Stomach (tissue), 19 donors: ENCODE measurements at places on chromosomes 3 and 15. TPM values are rescaled to one million over a fixed set of nuclear protein-coding genes. Genes with fewer than 3 reads are reported as not detected.

- no peaks in the 10 kb centered on the region for H3K36me3 ChIP-seq
- H3K27me3 ChIP-seq, result no peaks in the 10 kb centered on the region
- no peak overlapping the region for H3K4me3 ChIP-seq
These were observed 9.9 kb downstream of the FILIP1L start for GRCh38 chr3:100104442-100104798.

DNA sequence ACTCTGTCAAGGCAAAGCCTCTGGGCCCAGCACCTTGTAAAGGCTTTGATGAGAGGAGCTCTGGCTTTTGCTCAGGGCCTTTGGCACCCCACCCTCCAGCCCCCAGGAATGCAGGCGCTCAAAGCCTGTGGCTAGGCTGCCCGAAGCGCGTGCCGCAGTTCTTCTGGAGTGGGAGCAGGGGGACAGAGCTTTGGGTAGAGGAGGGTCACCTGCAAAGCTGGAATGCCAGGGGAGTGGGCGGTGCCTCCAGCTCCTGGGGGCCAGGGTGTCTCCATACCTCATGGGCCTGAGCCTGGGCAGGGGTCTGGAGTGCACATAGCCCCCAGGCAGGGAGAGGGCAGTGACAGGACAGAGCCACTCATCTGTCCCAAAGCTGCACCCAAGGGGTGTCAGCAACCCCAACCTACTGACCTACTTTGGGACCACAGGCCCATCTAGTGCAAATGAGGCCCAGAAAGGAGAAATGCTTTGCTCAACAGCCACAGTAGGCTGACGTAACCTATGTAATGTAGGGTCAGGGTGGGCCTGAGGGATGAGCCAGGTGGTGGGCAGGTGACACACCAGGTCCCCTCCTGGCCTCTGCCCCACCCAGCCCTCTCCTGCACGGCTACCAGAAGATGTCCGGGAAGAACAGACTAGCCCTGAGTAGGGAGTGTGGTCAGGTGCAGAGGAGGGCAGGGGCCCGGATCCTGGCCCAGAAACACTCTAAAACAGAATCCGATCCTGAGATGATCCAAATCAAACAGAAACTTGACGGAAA lies 2.2 kb upstream of the CALML4 start:
- H3K36me3 ChIP-seq, result no peaks in the 10 kb centered on the region
- DNase-seq, result peak; percentile 23
- H3K4me1 ChIP-seq, result peaks cover 53% of the 10 kb centered on the region
- peak overlapping the region; percentile 84 for H3K27ac ChIP-seq
- H3K27me3 ChIP-seq, result no peaks in the 10 kb centered on the region
- H3K4me3 ChIP-seq, result peak overlapping the region; percentile 1

- H3K4me3 ChIP-seq, result no peak overlapping the region
- H3K36me3 ChIP-seq, result no peaks in the 10 kb centered on the region
- no peaks in the 10 kb centered on the region for H3K4me1 ChIP-seq
These were observed 259.7 kb downstream of the TBL1XR1 start for GRCh38 chr3:176937541-176937940.

DNA sequence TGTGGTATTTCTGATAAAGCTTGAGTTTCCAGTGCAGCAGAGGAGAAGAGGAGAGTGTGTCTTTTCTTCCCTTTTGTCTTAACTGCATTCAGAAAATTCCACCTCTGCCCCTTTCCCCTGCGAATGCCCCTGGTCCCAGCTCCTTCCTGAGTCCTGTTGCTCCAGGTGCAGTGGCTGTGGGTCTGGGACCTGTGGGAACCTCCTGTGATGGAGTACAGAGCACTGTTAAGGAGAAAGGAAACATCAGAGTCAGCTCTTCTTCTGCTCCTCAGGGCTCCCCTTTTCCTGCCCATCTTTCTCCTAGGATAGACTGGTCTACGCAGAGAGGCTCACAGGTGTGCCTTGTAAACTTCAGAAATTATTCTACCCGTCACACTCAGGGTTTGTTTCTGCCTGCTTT lies 165.8 kb upstream of the ROPN1 start:
- no peak overlapping the region for H3K4me3 ChIP-seq
- no peak overlapping the region for H3K27ac ChIP-seq
- H3K4me1 ChIP-seq, result peaks cover 24% of the 10 kb centered on the region

DNA sequence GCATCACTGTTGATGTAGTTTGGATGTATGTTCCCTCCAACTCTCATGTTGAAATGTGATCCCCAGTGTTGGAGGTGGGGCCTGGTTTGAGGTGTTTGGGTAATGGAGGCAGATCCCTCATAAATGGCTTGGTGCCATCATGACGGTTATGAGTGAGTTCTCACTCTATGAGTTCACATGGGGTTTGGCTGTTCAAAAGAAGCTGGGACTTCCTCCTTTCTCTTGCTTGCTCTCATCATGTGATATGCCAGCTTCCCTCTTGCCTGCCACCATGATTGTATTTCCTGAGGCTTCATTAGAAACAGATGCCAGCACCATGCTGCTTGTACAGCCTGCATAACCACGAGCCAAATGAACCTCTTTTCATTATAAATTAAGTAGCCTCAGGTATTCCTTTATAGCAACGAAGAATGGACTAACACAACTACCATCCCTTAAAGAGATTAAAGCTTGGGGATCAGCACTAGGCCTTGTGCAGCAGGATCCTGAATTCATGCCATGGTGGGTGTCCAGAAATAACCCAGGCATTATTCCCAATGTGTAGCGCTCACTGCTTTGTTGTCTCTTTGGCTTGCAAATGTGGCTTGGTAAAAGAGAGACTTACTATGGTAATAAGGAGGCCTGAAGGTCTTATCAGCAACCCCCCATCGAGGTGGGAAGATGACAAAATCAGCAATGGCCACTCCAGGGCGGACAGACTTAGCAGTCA lies 41.9 kb downstream of the NDUFB4 start:
- no peak overlapping the region for H3K4me3 ChIP-seq
- H3K27ac ChIP-seq, result no peak overlapping the region
- no peak for DNase-seq
- H3K27me3 ChIP-seq, result no peaks in the 10 kb centered on the region
- H3K36me3 ChIP-seq, result peaks cover 6% of the 10 kb centered on the region

MFN1 gene
- 37.7 TPM for total RNA-seq

ARHGAP11A gene
- 11.4 TPM for total RNA-seq

KIF15 gene
- 0.45 TPM for total RNA-seq

SEMA3G gene
- 0.45 TPM for total RNA-seq
